A673 (cell line): ENCODE measurements at places on chromosomes 5 and 9. TPM values are rescaled to one million over a fixed set of nuclear protein-coding genes. Genes with fewer than 3 reads are reported as not detected.
A peak's percentile ranks its signal among the peaks of the same experiment; 100 is the strongest.

TMEM174 gene
- not detected in 2 replicates for total RNA-seq

SPINK4 gene
- not detected in 2 replicates for total RNA-seq

ADAMTSL2 gene
- total RNA-seq, result 0.06 TPM in 1 of 2 replicates, not detected in the other

PDE6A gene
- total RNA-seq, result 0.39 and 0.49 TPM in 2 replicates

RASEF gene
- 0.09 TPM in 1 of 2 replicates, not detected in the other for total RNA-seq

SLC27A6 gene
- not detected in 2 replicates for total RNA-seq

TLR4 gene
- total RNA-seq, result not detected in 2 replicates

DIRAS2 gene
- not detected in 2 replicates for total RNA-seq

NANS gene
- 40.6 and 41.9 TPM in 2 replicates for total RNA-seq

IFNB1 gene
- total RNA-seq, result not detected in 2 replicates

AGXT2 gene
- not detected in 2 replicates for total RNA-seq

PSMB7 gene
- total RNA-seq, result 355 and 380 TPM in 2 replicates

DPM2 gene
- 51.5 and 52.9 TPM in 2 replicates for total RNA-seq

LECT2 gene
- total RNA-seq, result not detected in 2 replicates

ADRA1B gene
- not detected in 2 replicates for total RNA-seq

NMUR2 gene
- not detected in 2 replicates for total RNA-seq

ANKRA2 gene
- 9.9 and 12.8 TPM in 2 replicates for total RNA-seq

LRRC70 gene
- 1.8 and 2.0 TPM in 2 replicates for total RNA-seq

SETD9 gene
- total RNA-seq, result 10.0 and 11.9 TPM in 2 replicates

NAIP gene
- total RNA-seq, result 14.0 and 15.7 TPM in 2 replicates

DNA sequence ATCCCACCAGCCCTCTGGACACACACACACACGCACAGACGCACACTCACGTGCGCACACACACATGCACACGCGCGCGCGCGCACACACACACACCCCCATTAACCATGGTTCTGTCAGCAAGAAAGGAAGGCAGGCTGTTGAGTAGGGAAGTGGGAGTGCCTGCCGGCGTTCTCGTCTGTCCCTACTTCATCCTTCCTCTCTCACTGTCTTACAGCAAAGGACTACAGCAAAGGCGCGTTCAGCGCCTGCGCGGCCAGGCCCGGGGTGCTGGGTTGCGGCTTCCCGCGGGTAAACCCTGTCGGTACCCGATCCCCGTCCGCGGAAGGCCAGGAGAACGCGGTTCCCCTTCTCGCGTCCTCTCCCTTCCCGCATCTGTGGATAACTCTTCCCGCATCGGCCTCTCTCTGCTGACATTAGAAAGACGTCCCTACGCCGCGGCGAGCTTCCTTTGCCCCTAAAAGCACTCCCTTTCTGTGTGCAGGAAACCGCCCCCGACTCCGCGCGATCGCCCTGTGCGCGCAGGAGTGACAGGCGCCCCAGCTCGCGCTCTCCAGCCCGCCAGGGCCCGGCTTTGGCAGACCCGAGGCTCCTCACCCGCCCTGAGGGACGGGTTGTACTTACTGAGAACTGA, 219.2 kb downstream of the AGTPBP1 start:
- DNase-seq, result peak; percentile 55

- no peak for DNase-seq
These were observed 165.6 kb upstream of the IER5L start for GRCh38 chr9:129343424-129344375.

GRCh38 chr5:135565725-135566421, 12.9 kb downstream of the CXCL14 start:
- peak; percentile 72 for DNase-seq

- no peak for DNase-seq
These were observed 224.7 kb downstream of the CAAP1 start for GRCh38 chr9:26667882-26668281.

GRCh38 chr5:16306812-16307211, 127.2 kb upstream of the MARCHF11 start:
- DNase-seq, result no peak

DNA sequence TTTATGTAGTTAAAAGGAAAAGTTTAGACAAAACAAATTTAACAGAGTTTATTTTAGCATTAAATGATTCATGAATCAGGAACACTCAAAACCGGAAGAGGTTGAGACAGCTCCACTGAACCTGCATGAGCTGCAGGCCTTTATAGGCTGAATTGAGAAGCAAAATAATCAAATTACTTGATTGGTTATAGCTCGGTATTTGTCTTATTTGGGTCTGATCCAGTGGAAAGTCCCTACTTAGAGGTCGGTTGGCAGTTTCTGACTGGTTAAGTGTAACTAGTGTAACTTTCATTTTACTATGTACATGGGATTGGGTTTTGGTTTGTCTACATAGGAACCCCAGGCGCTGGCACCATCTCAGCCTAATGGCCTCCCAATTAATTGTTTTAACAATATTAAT, 74.1 kb upstream of the PIK3R1 start:
- no peak for DNase-seq

- DNase-seq, result no peak
These were observed 3.7 kb downstream of the SEMA4D start for GRCh38 chr9:89494199-89494598.

DNA sequence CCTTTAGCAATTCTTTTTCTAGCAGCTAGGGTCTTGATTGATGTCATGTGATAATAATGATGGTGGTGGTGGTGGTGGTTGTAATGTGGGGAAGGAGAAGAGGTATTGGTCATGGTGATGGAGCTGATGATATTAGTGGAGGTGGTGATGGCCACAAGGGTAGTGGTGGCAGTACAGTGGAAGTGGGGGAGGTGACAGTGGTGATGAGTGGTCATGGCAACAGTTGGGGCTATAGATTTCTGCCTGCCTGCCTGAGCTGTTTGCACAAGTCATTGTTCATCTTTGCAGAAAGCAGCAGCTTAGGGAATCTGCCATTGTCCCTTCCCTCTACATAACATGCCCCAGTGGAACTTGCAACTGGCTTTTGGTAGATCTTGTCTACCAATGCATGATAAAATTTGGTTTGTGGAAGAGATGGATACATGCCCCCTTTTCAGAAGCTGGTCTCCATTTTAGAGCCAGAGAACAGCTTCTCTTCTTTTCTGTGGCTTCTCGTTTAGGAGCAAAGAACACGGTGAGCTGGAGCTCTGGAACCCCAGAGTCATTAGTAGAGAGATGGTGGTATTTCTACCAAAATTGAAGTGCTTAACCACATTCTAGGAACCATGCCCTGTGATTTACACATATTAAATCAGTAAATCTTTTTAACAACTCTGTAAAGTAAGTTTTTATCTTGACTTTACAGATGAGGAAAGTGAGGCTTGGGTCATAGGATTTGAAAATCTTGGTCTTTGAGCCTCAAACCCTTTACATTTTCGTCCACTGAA, 100.3 kb downstream of the AOPEP start:
- DNase-seq, result no peak

DNA sequence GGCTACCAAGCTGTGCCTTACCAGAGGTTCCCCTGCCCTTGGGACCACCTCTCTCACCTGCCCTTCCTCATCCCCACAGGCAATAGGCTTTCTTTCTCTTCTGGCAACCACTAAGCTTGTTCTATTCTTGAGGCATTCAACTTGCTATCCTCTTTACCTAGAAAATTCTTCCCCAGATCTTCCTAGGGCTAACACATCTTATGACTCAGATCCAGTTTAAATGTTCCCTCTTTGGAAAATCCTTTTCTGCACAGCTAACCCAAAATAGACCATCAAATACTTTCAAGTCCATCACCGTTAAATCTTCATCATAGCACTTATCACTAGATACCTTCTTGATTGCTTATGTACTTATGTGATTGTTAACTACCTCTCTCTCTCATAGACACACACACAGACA, 93.7 kb downstream of the ENC1 start:
- DNase-seq, result no peak

DNA sequence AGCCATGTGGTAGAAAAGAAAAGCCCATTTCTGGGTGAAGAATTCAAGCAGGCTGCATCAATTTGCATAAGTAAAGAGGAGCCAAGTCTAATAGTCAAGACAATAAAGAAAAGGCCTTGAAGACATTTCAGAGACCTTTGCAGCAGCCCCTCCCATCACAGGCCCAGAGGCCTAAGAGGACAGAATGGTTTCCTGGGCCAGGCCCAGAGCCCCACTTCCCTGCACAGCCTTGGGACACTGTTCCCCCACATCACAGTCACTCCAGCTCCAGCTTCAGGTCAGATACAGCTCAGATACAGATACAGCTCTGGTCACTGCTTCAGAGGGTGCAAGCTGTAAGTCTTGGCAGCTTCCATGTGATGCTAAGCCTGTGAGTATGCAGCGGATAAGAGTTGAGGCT, 29.1 kb downstream of the PLGRKT start:
- no peak for DNase-seq

- DNase-seq, result peak; percentile 94
These were observed 191.6 kb upstream of the MSX2 start for GRCh38 chr5:174532455-174533453.

- DNase-seq, result no peak
These were observed 17.3 kb upstream of the SPTLC1 start for GRCh38 chr9:92132501-92132900.

DNA sequence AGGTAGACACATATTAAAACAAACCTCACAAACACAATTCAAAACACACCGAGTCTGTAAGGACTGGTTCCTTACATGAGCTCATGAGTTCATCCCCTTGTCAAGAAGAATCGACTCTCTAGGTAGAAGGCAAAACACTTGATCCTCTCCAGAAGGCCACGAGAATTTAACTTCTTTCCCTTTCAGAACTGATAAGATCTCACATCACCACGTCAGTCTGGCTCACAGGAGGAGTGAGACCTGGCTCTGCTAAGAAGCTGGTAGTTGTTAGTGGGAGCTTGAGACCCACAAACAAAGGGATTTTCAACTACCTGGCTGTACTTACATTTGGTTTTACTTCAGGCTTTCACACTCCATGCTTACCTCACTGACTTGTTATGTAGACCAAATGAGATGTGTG, 459.2 kb downstream of the ARHGEF28 start:
- DNase-seq, result no peak

- DNase-seq, result no peak
These were observed 348.0 kb upstream of the CDH18 start for GRCh38 chr5:20335978-20336377.

DNA sequence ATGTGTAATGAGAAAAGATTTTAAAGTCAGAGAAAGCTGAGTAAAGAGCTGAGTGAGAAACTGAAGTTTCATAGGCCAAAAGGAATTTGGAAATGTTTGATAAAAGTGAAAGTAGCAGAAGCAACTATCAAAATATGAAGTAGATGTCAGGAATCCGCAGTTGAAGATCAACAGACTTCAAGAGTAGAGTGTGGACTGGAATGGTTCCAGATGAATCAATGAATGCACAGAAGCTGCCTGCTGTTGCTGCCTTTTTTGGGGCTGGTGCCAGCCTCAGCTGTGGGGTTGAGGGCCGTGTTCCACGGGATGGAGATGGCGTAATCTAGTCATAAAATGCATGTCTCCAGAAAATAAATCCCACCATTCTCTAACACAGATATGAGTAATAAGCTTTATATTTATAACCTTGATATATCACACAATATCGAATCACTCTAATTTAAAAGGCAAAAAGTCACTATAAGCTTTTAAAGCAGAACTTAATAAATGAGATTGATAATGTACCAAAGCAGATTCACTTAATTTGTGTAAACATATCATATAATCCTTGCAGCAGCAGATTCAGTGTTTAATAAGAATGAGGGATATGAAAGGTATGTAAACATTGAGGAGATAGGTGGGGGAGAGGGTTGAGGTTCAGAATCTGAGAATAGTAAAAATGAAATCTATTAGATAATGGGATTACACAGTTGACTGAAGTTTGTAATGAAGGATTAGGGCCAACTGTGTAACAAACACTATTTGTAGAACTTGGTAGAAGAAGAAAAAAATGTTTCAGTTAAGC, 652.3 kb upstream of the FTMT start:
- peak; percentile 79 for DNase-seq

- DNase-seq, result no peak
These were observed 46.9 kb upstream of the GLDC start for GRCh38 chr9:6692433-6692832.

DNA sequence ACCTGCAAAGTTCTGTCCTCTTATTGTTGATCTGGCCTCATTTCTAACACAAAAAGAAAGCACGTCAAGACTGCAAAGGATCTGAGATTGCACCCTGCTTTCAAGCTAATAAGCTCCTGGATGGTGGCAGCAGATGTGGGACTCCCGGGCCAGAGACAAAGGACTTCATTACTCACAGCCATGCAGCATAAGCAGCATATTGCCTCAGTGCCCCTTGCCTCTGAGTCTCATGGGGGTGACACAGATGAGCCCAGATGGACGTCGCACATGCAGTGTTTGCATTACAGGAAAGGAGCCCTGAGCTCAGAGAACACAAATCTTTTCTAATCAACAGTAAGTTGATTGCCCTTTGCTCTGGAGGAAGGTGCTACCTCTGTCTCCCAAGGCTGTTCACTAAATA, 105.0 kb downstream of the SLC28A3 start:
- DNase-seq, result no peak

DNA sequence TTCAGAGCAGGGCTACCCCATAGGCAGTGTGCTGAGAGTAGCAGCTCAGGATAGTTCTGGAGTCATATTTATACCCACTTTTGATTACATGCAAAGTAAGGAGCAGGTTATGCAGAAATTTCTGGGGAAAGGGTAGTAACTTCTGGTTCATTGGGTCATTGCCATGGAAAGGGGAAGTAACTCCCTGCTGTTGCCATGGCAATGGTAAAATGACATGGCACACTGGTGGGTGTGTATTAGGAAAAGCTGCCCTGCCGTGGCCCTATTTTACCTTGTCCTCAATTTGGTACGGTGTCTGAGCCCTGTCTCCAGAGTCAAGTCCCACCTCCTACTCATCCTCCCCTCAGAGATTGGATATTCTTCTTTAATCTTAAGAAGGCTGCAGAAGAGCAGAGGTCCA, 526.7 kb upstream of the TYRP1 start:
- no peak for DNase-seq

DNA sequence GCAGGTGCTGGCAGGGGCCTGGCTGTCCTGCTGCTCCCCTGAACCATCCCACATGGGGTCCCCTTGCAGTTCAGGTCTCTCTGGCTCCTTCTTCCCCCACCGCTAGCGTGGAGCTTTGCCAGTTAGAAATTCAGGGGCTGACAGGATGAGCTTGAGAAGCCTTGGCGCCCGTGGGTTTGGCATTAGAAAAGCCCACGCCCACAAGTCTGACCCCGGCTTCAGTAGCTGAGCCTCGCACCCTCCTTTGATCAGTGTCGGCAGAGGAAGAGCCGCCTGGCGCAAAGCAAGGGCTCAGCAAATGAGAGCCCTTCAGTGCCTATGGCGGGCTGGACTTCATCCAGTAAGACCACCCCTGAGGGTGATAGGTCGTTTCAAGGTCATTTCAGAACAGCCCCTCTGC, 30.1 kb upstream of the NCS1 start:
- no peak for DNase-seq

- DNase-seq, result no peak
These were observed 47.6 kb upstream of the PPP1R2B start for GRCh38 chr5:156802501-156802900.

GRCh38 chr5:159605585-159605984, 275.3 kb upstream of the IL12B start:
- no peak for DNase-seq

- DNase-seq, result peak; percentile 35
These were observed 1028.6 kb downstream of the CDH9 start for GRCh38 chr5:26009742-26010141.

GRCh38 chr5:79840084-79840990, 150.7 kb downstream of the CMYA5 start:
- DNase-seq, result no peak

- no peak for DNase-seq
These were observed 211.5 kb upstream of the TARS1 start for GRCh38 chr5:33229216-33229615.
